Psoas muscle (tissue), 8 donors: ENCODE measurements at places on chromosomes 7 and 10.

- no peak for DNase-seq
Observed at GRCh38 chr10:3689871-3690510, 95.0 kb downstream of the KLF6 start.

DNA sequence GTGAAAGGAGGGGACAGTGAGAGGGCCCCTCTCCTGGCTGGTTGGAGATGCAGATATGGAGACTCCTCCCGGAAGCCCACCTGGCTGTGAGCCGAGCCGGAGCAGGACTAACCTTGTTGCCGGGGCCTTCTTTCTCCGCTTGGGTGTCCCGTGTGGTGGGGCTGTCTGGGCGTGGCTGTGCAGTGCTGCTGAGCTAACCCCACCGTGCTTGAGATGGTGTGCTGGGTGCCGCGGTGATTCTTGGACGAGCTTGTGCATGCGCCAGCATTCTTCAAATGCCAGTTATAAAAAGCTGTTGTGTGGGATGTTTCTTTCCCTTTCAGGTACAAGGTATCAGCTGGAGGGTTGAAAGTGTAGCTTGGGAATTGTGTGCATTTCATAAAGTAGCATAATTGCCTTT lies 48.8 kb downstream of the DAGLB start:
- no peak for DNase-seq

DNA sequence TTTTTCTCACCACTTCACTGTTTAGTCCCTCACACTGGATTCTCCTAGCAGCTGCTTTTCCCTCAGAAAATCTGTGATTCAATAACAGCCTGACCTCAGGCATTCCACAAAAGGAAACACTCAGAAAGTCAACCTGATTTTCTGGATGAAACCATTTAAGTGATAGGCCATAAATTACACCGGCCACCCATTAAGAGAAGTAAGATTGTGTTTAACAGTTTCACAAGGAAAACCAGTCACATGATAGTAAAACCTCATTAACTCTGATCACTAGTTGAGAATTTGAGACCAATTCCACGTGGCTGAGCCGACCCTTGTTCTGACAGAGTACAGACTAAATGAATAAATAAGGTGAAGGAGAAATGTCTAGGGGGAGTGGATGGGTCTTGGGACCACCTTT lies 7.7 kb downstream of the GRM8 start:
- no peak for DNase-seq

- peak; percentile 88 for DNase-seq
Observed at GRCh38 chr7:27168265-27168947, 3.1 kb upstream of the HOXA9 start.

- no peak for DNase-seq
Observed at GRCh38 chr7:151204383-151205032, 5.8 kb downstream of the H2BK1 start.

DNA sequence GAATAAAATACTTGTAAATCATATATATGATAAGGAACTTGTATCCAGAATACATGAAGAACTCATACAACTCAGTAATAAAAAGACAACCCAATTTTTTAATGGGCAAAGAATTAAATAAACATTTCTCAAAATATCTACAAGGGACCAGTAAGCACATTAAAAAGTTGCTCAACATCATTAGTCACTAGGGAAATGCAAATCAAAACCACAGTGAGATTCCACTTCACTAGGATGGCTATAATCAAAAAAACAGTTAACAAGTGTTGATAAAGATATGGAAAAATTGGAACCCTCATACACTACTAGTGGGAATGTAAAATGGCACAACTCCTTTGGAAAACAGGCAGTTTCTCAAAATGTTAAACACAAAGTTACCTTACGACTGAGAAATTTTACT lies 40.3 kb upstream of the YAE1 start:
- no peak for DNase-seq

- no peak for DNase-seq
Observed at GRCh38 chr10:9311702-9312499, 1257.4 kb downstream of the GATA3 start.

DNA sequence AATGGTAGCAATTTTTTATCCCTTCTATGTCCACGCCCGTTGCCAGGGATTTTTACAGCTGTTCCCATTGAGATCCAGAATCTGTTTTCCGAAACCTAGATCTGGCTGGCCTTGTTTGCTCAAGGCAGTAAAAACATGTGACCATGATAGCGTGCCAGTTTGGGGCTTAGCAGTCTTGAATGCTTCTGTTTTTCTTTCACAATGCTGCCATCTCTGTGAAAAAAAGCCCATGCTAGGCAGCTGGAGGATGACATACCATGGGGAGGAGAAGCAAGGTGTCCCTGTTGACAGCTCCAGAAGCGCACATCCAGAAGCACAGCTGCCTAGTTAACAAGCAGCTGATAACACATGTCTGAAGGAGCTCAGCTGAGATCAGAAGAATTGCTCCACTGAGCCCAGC lies 2.2 kb upstream of the ZNF92 start:
- DNase-seq, result no peak

DNA sequence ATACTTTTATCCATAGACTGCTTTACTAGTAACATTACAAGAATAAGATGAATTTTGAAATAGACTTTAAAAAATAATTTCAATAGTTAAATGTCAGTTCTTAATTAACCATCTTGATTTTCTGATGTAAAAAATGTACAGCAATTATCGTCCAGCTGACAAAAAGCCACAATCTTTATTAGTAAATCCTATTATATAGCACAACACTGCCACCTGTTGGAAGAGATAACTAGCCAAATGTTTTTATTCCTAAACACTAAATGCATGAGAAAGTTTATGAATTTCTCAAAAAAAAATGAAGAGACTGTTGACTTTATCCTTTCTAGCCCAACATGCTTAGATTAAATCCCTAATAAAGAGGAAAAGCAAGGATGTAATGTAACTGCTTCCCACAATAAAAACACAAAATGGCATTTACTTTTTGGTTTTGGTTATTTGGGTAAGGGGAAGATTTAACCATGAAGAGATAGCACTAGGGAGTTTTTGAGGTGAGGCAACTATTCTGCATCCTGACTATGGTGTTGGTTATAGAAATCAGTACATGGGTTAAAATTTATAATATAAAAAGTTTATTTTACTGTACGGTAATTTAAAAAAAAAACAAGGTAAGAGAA lies 8.0 kb downstream of the COA1 start:
- no peak for DNase-seq

DNA sequence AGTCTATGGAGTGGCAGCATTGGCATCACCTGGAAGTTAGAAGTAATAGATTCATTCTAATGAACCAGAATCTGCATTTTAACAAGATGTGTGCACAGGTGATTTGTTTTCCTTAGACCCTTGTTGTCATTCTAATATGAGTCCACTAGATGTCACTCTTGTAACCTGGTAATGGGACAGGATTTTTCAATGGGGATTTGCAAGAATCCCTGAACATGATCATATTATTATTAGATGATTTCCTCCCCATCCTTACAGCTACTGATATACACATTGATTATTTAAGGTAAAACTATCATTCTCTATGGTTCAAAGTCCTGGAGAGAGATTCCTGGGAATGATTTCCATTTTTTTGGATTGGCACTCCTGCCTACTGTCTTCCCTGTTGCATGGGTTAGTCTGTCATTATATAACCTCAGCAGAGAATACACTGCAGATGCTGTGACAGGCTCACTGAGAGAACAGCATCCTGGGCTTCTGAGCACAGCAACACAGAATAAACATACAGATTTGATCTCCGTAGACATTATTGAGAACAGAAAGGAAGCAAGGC lies 194.9 kb downstream of the SUGCT start:
- DNase-seq, result no peak

GRCh38 chr10:3772361-3773171 lies 12.4 kb downstream of the KLF6 start:
- DNase-seq, result peak; percentile 45

GRCh38 chr10:627032-627992 lies 62.2 kb downstream of the DIP2C start:
- no peak for DNase-seq

- no peak for DNase-seq
Observed at GRCh38 chr7:26958834-26959233, 94.4 kb upstream of the SKAP2 start.

GRCh38 chr7:39430909-39431641 lies 135.1 kb upstream of the YAE1 start:
- no peak for DNase-seq

- no peak for DNase-seq
Observed at GRCh38 chr7:23345601-23346000, 46.5 kb downstream of the MALSU1 start.

DNA sequence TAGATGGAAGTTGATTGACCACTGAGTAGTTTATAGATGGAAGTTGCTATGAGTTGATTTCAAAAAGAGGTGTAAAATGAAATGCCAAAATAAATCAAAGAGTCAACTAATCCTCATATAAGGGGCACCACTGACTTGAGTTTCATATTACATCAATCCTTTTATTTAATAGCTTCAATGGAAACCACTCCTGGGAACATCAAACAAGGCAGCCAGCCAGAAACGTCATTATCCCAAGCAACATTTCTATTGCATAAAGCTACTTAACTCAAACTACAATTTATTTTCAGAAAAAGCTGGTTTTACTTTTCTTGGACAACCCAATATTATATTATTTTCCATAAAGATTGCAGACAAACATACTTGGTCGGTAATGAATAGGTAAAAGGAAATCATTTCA lies 162.1 kb downstream of the TSPAN12 start:
- no peak for DNase-seq

- DNase-seq, result peak; percentile 94
Observed at GRCh38 chr10:78972160-78972946, 96.4 kb upstream of the ZMIZ1 start.

DNA sequence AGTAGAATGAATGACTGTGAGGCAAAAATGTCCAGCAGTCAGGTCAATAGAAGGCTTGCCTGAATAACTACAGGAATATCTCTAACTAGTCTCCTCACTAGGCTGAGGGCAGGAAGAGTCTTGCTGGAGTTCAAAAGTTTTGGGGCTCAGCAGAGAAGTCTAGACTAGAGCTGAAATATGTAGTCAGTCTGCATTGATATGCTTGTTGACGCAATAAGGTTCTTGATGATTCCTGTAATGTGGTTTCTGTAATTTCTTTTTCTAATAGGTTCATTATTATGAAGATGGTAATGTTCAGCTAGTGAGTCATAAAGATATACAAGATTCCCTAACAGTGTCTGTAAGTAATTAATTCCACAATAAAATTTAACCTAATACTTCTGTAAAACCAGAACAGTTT lies 41.5 kb upstream of the ST7 start:
- no peak for DNase-seq

DNA sequence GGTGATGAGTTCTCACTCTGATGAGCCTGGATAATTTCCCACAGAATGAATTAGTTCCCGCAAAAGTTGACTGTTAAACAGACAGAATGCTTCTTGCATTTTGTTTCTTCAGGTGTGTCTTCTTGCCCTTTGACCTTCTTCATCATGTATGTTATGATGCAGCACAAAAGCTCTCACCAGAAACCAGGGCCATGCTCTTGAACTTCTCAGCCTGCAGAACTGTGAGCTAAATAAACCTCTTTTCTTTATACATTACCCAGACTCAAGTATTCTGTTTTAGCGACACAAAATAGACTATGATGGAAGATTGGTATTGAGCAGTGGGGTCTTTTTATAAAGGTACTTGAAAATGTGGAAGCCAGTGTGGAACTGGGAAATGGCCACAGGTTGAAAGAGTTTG lies 95.2 kb upstream of the TNS3 start:
- DNase-seq, result no peak

GRCh38 chr7:129209067-129209926 lies 15.5 kb upstream of the AHCYL2 start:
- no peak for DNase-seq

DNA sequence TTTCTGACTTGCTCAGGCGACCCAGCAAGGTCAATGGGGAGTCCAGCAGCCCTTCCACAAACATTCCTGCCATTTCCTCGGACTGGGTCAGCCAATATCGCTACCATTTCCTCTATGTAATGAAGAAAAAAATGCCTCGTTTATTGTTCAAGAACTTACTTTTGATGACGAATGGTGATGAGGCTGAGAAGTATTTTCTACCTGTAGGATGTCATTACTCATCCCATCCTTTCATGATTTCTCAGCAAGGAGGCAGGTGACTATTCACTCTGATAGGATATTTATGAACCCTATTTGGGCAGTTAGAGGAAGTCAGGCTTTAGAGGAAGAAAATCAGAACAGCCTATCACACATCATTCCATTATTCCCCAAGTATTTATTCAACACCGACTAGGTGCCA lies 178.6 kb downstream of the FANK1 start:
- DNase-seq, result no peak

GRCh38 chr7:85322252-85322651 lies 135.4 kb upstream of the SEMA3D start:
- DNase-seq, result no peak

GRCh38 chr7:14195079-14195478 lies 205.6 kb upstream of the ETV1 start:
- no peak for DNase-seq

DNA sequence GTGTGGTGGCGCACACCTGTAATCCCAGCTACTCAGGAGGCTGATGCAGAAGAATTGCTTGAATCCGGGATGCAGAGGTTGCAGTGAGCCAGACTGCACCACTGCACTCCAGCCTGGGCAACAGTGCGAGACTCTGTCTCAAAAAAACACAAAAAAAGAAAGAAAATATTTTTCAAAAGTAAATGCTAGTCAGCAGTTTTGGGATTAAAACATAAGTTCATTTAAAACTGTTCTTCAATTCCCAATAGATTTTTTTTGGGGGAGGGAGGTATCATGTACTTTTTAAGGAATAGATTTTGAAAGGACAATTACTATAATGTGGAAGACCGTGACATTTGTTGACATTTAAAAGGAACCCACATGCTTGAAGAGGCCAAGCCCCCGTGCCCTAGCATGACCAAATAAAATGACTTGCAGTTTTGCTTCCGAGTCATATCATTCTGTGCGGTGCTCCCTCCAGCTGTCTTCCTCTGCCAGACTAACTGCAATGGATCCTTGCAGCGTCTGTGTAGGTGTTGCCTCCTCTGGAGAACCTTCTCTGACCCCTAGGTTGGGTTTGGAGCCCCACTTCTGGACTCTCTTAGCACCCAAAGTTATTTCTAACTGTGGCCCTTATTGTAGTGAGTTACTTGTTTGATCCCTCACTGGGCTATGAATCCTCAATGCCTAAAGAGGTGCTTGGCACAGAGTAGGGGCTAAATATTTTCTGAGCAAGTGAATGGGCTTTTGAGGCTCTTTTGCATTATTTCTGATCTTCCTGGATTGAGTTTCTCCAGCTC lies 17.4 kb upstream of the HPS1 start:
- no peak for DNase-seq

DNA sequence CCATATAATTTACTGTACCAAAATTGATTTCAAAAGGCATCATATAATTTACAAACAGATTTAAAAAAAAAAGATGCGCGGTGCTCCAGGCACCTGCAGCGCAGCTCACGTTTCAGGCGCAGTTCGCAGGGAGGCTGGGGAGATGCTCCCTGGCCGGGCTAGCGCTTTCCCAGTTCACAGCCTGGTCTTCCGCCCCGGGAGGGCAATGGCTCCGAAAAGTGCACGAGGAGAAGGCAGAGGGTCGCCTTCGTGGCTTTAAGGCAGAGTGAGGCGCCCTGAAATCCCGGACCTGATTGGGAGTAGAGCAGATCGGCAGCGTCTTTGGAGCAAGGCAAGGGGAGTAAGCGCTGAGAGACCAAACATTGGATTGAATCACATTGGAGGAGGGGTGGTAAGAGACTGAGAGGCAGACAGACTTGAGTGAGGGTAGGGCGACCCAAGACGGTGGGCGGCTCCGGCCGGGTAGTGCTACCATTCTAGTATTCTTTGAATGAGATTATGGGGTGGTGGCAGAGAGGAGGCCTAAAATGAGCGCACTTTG lies 1.5 kb downstream of the NEUROG3 start:
- no peak for DNase-seq
